ENCODE measurements at places on chromosomes 16 and 17.

GRCh38 chr17:51857052-51857597, 301.4 kb downstream of the CA10 start:
- DNase-seq, result no peak

DNA sequence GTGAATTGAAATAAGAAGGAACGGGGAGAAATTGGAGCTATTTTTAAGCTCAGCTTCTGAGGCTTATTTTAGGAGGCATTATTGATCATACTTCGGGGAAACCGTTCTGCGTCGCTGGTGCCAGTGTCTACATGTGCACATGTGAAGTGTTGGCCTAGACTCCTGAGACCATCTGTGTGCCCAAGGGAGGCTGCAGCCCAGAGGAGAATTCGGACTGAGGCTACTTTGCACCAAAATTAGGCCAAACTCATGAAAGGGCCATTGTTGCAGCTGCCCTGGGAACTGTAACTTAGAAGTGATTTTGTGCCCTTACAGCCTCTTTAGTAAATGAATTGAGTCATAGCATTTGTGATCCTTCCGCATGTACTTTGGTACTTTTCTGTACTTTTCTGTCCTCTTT, 102.0 kb upstream of the NOL11 start:
- no peak for DNase-seq

GRCh38 chr16:21159281-21159951, 942 bp downstream of the LDAF1 start:
- DNase-seq, result no peak

- peak; percentile 63 for DNase-seq
Measured at GRCh38 chr16:55944377-55944802, 69.2 kb upstream of the CES5A start.

DNA sequence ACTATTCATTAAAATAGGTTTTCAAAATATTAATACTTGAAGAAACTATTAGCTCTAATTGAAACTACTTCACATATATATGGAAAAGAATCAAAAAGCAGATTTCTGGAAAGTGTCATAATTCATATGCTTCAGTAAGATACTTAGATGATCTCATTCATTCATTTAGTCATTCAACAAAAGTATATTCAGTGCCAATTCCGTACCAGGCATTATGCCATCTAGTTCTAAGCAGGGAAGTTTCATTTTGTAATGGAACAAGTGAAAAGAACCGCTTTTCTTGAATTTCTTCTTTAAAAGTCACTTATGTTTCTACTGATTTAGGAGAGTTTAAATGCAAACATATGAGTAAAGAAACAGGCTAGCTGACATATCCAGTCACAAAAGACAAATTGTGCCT, 118.3 kb upstream of the FAM20A start:
- no peak for DNase-seq

DNA sequence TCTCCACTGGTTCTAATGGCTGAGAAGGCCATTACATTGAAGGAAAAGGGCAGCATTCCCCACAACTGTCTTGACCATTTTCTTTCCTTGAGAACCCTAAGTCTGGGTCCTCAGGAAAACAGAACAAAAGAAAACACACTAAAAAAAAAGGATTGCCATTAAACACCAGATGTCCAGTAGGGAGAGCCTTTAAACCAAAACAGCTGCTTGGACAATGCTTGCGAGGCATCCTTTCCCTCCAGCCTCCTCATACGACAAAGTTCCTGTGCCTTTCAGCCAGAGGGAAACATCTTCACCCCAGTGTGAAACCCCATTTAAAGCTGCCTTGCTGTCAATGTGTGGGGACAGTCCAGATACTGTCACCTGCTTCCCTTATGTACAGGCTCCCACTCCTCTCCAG, 74.3 kb downstream of the MMD start:
- no peak for DNase-seq

DNA sequence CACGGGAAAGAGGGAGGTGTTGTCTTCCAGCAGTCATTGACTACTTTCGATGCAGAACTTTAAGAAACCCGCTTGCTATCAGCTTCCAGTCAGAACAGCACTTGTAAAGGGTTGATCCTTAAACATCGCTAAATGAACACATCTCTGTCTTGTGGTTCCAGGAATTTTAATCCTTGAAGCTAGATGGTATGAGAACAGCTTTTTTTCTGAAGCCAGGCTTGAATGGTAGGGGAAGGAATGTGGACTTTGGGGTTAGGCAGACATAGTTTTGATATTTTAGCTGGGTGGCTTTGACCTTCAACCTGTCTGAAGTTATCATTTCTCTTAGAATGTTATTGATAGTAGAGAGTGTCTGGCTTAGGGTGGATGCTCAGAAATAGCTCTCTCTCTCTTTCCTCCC, 81.1 kb downstream of the RGS9 start:
- DNase-seq, result no peak

DNA sequence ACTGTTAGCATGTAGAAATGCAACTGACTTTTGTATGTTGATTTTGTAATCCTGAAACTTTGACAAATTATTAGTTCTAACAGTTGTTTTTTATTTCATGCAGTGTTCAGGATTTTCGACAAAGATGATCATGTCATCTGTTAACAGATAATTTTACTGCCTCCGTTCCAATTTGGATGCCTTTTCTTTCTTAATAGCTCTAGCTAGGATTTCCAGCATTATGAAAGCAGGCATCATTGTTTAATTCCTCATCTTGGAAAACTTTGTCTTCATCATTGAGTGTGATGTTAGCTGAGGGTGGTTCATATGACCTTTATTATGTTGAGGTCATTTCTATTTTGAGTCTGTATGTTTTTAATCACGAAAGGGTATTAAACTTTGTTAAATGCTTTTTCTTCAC, 31.9 kb downstream of the RMI2 start:
- no peak for DNase-seq

DNA sequence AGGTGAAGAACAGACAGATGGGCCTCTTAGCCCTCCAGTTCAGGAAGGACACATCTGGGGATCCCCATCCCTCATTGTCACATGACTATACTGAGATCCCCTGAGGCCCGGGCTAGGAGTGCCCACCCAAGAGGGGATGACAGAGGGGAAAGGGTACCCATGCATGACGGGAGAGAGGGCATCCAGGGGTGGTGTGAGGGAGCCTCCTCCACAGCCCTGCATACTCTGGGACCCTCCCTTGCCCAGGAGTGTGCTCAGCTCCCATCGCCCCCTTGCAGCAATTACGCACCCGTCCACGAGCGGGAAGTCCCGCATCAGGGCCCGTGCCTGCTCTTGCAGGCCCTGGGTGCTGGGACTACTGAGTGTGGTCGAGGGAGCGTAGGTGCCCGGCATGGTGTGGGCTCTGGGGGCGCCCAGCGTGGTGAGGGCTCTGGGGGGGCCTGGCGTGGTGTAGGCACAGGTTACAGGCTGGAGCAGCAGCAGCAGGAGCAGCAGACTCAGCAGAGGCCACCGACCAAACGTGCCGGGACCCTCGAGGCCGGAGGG, 6.5 kb downstream of the DPEP2 start:
- no peak for DNase-seq

GRCh38 chr17:79951361-79952264, 84.1 kb downstream of the TBC1D16 start:
- DNase-seq, result no peak

GRCh38 chr16:24845726-24846547, at the start of gene SLC5A11:
Gene SLC5A11 (plus strand): TSS chr16:24845963. CDS start chr16:24858644, 12,681 bp downstream.
- no peak for DNase-seq

DNA sequence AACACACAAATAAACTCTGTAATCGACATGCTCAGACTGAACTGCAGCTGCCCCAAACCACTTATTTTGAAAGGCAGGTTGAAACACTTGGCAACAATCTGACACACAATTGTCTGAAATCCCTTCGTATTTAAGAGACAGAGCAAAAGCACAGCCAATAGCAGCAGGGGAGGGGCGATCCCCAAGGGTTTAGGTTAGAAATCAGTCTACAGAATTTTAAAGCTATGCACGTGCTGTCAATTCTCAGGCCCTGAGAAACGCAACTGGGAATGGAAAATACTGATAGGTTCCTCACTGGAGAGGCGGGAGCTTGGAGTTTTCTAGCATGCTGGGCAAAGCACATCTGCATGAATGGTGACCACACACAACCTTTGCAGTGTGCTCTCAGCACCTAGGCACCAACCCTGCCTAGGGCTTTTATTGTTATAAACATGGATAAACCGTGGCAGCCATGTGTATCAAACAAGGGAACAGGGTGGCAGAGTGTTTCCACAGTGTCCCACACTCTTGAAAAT, 168.0 kb downstream of the AATF start:
- no peak for DNase-seq

DNA sequence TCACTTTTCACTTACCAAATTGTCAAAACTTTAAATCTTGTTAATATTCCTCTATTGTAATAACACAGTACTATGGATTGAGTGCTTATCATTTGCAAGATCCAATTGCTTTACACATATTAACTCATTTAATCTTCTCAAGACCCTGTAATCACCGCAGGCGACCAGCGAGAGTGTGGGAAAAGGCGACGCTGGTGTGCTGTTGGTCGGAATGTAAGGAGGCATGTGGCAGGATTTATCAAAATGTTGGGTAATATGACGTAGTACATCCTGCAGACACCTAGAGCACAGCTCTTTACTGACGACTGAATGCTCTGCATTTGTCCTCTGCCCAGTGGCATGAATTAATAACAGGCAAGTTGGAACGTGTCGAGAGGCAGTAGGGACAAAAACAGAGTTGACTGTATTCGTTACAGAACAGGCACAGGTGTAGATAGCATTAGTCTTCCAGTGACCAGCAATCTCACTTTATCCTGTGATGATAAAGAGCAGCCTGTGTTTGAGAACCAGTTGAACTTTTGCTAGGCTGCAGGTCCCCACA, 80.3 kb downstream of the TNRC6C start:
- no peak for DNase-seq

- DNase-seq, result no peak
Measured at GRCh38 chr16:57610611-57611010, 17.8 kb upstream of the ADGRG1 start.

DNA sequence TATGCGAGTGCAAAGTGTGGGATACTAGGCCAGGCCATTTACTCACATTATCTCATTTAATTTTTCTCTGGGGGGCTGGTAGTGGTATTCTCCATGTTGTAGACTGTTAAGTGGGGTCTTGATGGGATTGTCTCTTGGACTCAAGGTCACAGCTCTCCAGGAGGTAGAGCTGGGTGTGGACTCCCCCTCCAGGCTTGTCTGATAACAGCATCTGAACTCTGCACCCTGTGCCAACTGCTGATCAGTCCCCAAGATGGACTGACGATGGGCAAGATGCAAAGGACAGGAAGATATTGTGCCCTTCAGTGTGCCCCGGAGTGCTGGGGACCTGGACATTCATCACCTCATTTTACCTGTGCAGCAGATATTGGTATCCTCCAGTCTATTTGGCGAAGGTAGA, 147.8 kb downstream of the MSI2 start:
- no peak for DNase-seq

DNA sequence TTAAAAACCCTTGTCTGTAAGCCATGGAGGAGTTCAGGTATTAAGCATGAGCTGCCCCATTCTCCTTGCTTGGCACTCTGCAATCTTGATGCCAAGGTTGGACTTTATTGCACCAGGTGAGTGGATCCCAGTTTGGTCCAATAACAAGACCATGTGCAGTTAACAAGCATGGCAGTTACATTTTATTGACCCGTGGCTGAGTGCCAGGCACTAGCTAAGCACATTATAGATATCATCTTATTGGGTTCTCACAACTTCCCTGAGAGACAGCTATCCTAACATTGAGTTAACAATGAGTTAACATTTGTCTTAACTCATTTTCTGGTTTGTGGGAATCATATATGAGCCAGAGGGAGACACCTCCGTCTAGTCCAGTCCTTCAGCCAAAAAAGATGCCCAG, 21.8 kb downstream of the LYRM9 start:
- no peak for DNase-seq

DNA sequence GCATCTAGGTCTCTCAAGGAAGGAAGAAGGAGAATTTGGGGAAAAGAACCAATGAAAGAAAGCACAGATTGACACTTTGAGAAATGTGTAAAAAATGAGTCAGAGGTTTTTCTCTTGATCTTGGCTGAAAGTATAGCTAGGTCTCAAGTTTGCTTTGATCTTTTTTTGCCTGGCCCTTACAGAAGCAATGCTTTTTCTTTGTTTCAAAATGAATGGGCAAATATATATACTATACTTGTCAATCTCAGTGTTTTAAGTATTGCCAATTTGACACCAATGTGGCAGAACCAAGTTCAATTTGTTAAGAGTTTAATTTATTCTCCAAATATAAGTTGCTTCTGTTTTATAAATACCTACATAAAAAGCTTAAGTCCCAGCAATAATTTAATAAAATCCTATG, 119.6 kb downstream of the PPM1E start:
- no peak for DNase-seq

DNA sequence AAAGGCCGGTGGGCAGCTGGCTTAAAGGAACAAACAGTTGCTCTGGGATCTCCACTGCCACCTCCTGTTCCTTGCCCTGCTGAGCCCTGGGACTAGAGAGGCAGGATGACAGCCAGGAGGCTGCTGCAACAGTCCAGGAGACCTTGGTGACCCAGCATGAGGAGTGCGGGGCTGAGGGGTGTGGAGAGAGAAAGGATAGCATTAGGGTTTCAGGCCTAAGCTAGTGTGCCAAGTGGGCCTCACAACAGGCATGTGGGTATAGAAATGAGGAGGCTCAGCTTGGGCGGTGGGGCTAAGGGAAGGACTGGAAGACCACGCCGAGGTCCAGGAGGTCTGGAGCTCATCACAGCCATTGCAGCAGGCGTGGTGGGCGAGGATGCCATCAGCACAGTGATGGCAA, 39.8 kb downstream of the SDK2 start:
- DNase-seq, result no peak

DNA sequence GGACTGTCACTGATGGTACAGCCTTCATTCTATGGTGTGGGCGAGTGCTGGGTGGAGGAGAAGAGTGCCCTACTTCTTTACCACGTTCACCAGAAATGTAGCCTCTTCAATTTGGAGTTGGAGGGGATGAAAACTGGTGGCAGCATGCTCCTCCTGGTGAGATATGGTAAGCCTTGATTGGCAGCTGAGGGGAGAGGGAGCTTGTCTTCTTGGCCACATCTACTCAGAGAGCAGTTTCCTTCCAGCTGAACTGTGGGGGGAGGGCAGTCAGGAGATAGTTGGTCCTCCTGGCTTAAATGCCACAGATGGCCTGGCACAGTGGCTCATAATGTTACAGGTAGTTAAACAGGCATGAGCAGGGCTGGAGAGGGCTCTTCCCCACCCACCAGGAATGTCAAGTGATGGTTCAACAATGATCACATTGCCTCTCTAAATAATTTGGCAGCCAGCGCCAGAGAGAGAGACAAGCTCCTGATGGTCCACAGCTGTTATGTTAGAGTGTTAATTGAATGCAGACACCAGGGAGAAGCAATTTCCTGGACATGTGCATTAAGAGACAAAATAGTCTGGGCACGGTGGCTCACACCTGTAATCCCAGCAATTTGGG, 9.0 kb upstream of the MAPK3 start:
- DNase-seq, result no peak

All from liver (tissue), 10 donors.